Epithelial cell of proximal tubule (primary cell): ENCODE measurements at places on chromosomes 2 and 18.
A peak's percentile ranks its signal among the peaks of the same experiment; 100 is the strongest.

- DNase-seq, result no peak
Measured at GRCh38 chr2:176879426-176879995, 333.1 kb upstream of the HNRNPA3 start.

- no peak for DNase-seq
Measured at GRCh38 chr18:37430357-37431076, 135.1 kb downstream of the CELF4 start.

- DNase-seq, result no peak
Measured at GRCh38 chr2:31874071-31874470, 136.7 kb downstream of the MEMO1 start.

DNA sequence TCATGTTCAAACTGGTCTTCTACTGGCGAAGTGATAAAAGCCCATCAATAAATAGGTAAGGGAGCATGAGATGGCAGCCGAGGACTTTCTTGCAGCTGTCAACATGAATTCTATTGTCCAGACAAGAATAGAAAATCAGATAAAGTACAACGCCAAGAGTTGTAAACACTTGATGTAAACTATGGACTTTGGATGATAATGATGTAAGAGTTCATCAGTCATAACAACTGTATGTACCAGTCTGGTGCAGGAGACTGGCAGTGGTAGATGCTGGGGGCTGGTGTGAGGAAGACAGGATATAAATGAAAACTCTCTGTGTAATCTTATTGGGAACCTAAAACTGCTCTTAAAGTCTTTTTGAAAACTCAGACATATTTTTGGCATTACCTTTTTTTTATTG is 155.9 kb upstream of the RASGRP3 start:
- no peak for DNase-seq

GRCh38 chr18:44013871-44014270 is 666.8 kb upstream of the SETBP1 start:
- no peak for DNase-seq

GRCh38 chr2:38496927-38497669 is 105.6 kb downstream of the HNRNPLL start:
- DNase-seq, result no peak

GRCh38 chr2:231905026-231905425 is 21.2 kb downstream of the NPPC start:
- no peak for DNase-seq

GRCh38 chr2:53452400-53452799 is 315.2 kb upstream of the CHAC2 start:
- DNase-seq, result no peak

DNA sequence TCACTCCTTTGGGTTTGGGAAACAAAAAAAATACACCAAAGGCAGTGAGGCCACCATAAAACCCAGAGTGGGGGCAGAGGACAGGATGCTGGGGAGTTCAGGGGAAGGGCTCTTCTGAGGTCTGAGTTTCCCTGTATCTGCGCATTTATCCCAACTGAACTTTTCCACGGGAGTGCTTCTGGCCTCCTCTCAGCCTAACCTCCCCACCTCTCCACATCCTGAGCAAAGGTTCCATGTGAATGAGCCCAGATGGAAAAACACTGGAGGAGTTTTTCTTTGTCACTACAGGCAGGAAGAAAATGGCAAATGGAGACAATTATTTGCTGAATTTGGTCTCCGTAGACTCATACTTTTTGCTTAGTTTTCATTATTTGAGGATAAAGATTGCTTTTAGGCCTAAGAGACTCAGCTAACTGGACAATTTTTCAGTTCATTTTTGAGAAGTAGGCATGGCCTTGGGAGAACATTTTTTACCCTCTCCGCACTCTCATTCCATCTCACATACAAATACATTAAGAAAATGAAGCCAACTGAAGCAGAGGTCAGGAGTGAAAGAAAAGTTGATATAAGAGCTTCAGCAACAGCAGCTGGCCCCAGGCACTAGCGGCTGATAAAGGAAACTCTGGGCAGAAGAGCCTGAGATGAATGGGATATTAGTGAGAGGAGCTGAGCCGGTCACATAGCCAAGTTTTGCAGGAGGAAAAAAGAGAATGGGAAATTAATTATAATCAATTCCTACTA is 82.6 kb upstream of the CYP1B1 start:
- no peak for DNase-seq

GRCh38 chr2:65159906-65160305 is 30.0 kb upstream of the RAB1A start:
- no peak for DNase-seq

- no peak for DNase-seq
Measured at GRCh38 chr2:135169900-135170753, 118.0 kb downstream of the RAB3GAP1 start.

DNA sequence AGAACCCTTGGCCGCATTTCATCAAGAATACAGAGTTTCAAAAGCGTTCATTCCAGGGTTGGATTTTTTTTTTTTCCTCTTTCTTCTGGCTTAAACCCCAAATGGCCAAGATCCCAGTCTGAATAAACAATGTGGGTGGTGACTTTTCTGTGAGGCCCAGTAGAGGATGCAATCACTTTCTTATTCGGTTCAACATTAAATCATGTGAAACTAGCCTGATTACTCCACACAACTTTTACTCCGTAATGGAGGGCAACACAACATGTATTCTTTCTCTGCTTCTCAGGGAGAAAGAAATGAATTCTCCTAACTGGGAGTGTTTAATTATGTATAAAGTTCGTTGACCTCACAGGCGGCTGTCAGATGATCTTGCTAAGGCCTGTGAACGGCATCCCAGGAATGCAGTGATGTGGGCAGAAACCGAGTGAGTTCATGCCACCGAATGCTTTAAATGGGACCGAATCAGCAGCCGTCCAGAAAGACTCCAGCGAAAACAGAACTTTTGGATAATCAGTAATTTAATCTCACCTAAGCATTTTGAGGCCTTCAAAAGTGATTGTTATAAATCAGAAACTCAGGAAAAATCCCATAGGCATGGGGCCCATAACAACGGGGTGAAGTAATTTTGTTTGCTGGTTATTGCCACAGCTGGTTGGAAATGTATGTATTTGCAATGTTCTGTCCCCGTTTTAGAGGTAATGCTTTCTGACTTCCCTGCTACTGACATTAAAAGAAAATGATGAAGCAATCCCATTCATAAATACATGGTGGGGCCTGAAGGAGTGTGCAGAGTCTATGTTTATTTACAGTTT is 81.5 kb downstream of the BCL2 start:
- peak; percentile 98 for DNase-seq

- DNase-seq, result no peak
Measured at GRCh38 chr2:138390316-138390945, 111.1 kb upstream of the SPOPL start.

DNA sequence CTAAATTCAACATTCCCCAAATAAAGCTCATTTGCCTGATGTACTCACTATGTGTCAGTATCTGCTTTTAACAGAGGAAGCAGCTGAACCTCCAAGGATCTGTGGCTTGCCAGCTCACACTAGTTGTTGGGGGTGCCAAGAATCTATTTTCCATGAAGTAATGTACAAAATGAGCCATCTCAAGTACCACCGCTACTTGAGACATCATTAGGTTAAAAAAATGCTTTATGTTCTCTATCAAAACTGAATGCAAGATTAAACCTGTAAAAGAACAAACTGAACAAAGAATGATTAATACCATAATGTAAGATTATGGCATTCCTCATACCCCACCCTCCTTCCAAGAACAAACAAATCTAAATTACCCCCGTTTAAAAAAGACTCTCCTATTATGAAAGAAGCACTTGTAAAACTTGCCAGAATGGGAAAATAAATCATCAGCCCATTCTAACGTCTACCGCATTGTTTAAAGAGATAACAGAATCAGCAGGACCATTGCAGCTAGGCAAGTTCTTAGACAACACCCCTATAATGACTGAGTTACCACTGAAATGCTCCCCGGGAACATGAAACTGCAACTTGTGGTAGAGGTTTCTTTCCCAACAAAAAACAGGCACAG is 471.6 kb downstream of the DLGAP1 start:
- no peak for DNase-seq

DNA sequence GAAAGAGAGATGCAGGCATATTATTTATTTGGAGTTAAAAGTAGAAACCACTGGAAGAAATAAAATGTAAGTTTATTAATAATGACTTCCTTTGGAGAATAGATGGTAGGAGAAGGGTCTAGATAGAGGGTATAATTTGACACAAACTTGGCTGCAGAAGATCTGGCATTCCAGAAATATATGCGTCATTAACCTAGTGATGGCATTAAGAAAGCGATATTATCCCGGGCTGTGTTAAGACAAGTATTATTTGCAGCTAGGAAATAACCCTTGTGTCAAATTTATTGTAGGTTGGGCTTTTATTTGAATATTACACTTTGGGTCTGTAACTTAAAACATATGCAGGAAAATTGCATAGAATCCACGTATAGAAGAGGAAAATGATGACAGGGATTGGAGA is 389.5 kb downstream of the MTX2 start:
- no peak for DNase-seq

DNA sequence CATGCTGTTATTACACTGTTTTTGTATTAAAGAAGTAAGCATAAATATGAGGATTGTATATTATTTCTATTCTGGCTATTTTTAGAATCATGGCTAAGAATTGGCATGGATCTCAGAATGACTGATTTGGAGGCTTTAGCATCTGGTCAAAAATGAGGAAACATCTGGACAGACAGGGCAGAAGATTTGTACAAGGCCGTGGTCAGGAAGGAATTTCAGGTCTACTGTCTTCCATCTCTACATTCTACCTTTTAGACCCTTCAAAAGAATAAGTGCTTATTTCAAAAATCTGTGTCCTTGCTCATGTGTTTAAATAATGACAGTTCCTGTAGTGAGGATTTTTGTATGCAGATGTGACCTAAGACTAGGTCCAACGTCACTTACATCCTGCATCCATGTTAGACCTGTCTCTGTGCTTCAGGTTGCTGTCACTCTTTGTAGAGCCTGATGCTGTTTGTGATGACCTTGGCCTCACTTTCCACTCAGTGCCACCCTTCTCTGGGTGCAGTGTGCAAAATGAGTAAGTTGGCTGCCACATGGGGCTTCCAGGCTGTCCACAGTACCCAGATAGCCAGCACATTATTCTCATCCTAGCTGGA is 54.7 kb upstream of the B3GNT2 start:
- no peak for DNase-seq

DNA sequence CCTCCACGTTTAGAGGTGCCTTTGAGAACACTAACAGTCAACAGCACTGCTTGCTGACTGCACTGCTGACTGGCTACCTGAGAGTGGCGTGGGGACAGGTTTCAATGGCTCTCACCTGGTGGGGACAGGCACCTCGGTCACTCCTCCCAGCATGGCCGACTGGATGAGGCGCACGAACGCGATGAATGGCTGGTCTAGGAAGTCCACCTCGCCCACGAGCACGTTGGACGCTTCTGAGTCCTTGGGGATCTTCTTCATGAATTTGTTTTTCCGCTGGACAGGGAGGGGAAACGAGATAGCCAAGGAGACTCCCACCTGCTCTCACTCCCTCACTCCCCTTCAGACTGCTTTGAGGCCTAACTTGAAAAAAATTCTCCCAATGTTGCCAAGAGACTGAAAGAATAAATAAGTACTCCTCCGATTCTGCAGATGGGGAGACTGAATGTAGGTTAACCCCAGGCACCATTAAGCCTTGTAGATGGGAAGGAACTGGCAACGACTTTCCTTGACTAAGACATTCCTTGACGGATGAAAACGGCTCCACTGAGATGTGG is 57.3 kb downstream of the MTHFD2 start:
- DNase-seq, result no peak

DNA sequence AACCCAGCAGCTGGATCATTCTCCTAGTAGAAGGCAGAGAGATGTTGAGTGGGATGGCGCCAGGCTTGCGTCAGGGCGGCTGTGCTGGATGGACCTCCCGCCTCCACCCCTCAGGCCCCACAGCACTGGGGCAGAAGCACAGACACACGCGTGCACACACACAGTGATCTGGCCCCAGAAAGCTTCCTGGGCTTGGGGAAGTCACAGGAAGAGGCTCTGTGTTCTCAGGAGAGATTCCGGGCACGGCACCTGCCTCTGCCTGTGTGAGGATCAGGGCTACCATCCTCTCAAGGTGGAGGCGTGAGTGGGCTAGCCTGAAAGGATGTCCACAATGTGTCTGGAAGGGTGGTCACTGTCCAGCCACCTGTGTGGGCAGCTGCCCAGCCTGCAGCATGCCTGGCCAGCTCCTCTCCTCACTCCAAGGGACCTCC is 229.8 kb upstream of the HS6ST1 start:
- no peak for DNase-seq
